Stimulated activated CD4-positive, alpha-beta T cell treated with anti-CD3 and anti-CD28 coated beads, Interleukin-15, amount 100 ng/mL, for 48 hours (primary cell): ENCODE measurements at places on chromosomes 6 and 20.

- DNase-seq, result no peak
Measured at GRCh38 chr6:49463612-49463967, 420 bp downstream of the CENPQ start.

- DNase-seq, result no peak
Measured at GRCh38 chr6:82114748-82115147, 132.8 kb downstream of the IBTK start.

GRCh38 chr20:34922654-34923381 lies 32.8 kb downstream of the GSS start:
- no peak for DNase-seq

GRCh38 chr6:1832358-1832757 lies 222.6 kb downstream of the FOXC1 start:
- no peak for DNase-seq

GRCh38 chr6:109143191-109143590 lies 47.9 kb downstream of the CEP57L1 start:
- no peak for DNase-seq

GRCh38 chr6:158708239-158708638 lies 58.4 kb downstream of the SYTL3 start:
- DNase-seq, result no peak

- peak; percentile 35 for DNase-seq
Measured at GRCh38 chr6:8983202-8983688, 547.9 kb upstream of the SLC35B3 start.

- DNase-seq, result no peak
Measured at GRCh38 chr6:137995371-137995770, 111.8 kb downstream of the PERP start.

- no peak for DNase-seq
Measured at GRCh38 chr20:14790190-14790589, 452.8 kb upstream of the FLRT3 start.

DNA sequence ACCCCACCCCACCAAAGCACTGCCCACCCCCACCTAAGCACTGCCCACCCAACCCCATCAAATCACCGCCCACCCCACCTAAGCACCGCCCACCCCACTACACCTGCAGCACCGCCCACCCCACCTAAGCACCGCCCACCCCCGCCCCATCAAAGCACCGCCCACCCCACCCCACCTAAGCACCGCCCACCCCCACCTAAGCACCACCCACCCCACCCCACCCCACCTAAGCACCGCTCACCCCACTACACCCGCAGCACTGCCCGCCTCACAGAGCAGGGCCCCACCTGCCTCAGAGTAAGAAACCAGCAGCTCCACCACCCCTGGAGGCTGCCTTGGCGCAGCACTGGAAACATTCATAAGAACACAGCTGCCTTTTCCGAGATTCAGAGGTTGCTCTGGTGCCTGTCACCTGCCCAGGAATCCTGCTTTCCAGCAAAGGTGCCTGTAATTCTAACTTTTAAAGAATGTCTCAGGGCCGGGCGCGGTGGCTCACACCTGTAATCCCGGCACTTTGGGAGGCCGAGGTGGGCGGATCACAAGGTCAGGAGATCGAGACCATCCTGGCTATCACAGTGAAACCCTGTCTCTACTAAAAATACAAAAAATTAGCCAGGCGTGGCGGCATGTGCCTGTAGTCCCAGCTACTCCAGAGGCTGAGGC lies 148.2 kb downstream of the BMP7 start:
- no peak for DNase-seq

- DNase-seq, result no peak
Measured at GRCh38 chr20:40997116-40997515, 31.5 kb upstream of the TOP1 start.
